ENCODE measurements at places on chromosomes 5 and 9.
A peak's percentile ranks its signal among the peaks of the same experiment; 100 is the strongest.

DNA sequence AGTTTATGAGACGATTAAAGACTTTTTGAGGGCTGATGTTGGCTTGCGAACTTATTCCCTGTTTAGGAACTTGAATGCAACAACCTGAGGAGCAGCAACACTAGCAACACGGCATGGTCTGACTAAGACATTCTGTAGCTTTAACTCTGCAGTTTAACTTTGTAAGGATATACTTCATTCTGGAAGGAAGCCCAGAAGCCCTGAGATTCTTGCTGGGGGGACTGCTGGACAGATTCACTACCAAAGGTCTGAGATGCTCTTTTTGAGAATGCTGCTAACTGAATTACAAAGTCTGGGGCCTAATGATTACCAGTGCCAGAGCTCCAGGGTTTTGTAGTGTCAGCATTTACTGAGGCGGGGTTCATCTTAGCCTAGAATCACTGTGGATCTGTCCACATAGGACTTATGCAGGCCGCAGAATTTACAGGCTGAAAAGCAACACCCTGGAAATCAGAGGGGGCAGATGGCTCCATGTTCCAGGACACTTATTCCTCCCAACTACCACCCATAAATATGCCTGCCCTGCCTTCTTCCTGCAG is 537.1 kb upstream of the CDH18 start:
- no peak for DNase-seq

GRCh38 chr5:173913686-173914321 is 25.7 kb downstream of the CPEB4 start:
- DNase-seq, result no peak

DNA sequence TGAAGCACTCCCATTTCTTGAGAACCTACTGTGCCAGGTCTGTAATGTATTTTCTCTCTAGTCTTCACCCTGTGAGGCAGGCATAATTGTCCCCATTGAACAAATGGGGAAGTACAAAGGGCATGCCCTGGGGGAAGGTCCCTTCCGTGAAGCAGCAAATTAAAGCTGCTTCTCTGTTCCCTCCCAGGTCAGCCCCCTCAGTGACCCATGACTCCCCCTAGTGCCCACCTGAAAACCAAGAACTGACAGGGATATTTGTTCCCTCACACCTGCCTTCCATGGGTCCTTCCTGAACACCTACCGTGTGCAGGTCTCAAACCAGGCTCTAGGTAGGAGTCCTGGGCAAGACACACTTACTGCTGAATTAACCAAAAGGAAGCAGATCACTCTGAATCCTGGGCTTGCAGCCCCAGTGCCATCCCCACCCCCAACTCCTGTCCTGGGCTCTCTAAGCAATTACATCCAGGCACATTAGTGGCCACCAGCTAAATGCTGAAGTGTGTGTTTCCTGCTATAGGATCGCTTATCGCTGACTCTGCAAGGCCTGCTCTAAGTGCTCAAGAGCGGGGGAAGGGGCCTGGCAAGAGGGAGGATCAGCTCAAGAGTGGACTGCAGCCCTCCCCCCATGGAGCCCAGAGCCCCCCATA is 254.8 kb downstream of the CDK5RAP2 start:
- DNase-seq, result no peak

- no peak for DNase-seq
These were observed 138.9 kb upstream of the RUSC2 start for GRCh38 chr9:35350827-35351549.

- DNase-seq, result no peak
These were observed 51.5 kb upstream of the ADAMTSL1 start for GRCh38 chr9:18422296-18423036.

GRCh38 chr9:79779901-79780300 is 208.1 kb downstream of the TLE4 start:
- no peak for DNase-seq

DNA sequence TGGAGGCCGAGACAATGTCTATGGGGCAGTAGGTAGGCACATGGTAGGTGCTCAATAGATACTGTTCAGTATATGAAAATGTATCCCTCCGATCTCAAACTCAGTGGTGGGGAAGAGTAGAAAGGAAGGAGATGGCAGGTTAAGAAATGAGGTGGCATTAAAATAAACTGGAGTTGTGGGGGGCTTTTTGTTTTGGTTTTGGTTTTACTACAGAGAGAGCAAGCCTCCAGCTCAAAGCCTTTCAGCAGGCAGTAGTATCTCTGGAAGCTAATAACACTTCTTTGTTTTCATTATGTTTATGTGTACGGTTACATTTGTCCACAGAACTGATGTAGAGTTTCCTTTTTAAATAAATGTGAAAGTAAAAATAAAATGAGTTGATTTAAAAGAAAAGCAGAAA is 8.6 kb downstream of the MFAP3 start:
- no peak for DNase-seq

- peak; percentile 46 for DNase-seq
These were observed 10.2 kb downstream of the C9orf50 start for GRCh38 chr9:129610473-129611306.

GRCh38 chr5:172908662-172909061 is 50.6 kb upstream of the RPL26L1 start:
- DNase-seq, result no peak

DNA sequence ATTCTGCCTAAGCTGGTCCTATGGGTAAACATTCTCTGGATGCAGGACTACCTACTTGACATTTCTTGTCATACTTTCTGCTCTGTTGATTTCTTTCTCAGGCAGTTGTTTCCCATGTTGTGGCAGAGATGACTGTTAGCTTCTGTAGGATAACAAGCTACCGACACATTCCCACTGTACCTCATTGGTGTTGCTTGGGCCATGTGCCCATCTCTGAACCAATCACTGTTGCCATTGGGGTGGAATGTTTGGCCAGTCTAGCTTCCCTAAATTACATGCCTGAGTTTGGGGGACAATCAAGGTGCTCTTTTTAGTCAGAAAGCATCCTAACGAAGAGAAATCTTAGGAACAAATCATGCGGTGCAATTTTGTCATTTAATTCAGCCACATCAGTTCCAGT is 212.0 kb downstream of the KDM4C start:
- DNase-seq, result no peak

DNA sequence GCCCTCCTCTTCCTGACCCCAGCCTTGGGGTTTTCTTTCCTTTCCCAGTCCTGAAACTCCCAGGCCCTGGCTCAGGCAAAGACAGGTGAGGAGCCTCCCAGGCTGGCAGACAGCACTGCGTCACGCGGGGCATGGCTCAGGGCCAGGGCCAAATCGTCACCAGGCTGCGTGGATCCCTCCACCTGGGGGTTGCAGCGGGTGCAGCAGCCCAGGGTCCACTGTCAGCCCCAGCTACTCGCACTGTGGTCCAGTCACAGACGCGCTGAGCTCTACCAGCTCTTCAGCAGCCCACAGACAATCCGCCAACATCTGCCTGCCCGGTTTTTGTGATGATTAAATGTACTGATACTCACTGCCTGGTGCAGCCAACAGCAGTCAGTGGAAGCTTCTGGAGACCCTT is 12.1 kb downstream of the FAM78A start:
- DNase-seq, result no peak

- DNase-seq, result no peak
These were observed 50.9 kb upstream of the EQTN start for GRCh38 chr9:27347889-27348288.

DNA sequence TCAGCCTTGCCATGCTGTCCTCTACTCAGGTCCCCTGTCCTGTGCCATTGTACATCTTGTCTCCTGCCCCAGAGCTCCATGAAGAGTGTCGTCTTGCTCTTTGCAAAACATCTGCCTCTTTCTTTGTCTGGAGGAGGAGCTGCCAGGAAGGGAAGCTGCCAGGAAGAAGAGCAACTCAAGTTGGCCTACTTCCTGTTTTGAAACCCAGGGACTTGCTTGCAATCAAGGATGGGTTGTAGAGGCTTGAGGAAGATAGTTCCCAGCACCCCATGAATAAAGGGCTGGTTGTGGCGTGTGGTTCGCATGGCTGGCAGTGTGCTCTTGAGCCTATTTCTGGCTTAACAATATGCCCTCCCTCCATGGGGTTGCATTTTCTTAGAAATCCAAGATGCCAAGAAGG is 53.0 kb upstream of the CPEB4 start:
- DNase-seq, result no peak

DNA sequence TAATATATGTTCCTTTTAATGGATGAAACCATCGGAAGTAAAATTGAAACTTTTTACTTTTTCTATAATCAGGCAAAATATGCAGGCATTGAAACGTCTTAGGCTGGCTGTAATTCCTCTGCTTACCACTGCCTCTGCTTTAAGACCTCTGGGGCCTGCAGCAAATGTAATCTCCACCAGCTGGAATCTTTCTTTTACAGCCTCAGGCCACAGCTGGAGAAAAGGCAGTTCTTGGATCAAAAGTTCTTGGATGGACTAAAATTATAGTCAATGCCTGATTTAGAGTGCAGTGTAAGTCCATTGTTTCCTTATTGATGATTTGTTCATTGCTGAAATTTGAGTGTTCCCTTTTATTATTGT is 396.7 kb downstream of the KCTD16 start:
- no peak for DNase-seq

DNA sequence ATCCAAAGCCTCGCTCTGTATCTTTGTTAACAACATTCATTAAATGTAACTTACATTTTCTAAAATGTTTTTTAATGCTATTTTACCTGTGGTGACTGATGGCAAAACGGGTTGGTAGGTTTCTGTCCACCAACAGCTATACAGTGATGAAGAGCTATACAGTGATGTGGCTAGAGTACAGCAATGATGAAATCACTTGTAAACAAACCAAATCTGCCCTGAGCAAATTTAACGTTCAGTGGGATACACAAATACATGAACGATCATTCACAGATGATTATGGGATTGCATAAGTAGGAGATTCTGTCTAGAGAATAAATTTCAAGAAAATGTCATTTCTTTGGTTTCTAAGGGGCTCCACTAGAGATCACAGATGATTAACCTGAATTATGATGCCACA is 132.7 kb downstream of the MPDZ start:
- no peak for DNase-seq

GRCh38 chr5:111584651-111585050 is 72.3 kb upstream of the STARD4 start:
- DNase-seq, result no peak

DNA sequence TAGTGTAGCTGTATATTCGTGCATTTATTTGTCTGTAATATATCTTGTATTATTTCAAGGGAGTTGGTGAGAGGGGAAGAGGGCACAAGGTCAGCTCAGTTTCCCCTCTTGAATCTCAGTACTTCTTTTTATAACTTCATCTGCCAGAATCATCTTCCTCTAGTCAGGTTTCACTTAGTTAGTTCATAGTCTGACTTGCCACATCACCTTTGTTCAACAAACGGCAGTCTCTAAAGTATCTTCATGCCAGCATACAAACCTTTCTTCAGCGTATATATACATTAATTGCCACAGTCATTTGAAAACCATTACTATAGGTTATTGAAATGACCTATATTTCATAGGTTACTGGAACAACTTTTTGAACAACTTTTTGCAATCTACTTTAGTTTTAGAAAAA is 1.6 kb downstream of the ECM2 start:
- DNase-seq, result no peak

DNA sequence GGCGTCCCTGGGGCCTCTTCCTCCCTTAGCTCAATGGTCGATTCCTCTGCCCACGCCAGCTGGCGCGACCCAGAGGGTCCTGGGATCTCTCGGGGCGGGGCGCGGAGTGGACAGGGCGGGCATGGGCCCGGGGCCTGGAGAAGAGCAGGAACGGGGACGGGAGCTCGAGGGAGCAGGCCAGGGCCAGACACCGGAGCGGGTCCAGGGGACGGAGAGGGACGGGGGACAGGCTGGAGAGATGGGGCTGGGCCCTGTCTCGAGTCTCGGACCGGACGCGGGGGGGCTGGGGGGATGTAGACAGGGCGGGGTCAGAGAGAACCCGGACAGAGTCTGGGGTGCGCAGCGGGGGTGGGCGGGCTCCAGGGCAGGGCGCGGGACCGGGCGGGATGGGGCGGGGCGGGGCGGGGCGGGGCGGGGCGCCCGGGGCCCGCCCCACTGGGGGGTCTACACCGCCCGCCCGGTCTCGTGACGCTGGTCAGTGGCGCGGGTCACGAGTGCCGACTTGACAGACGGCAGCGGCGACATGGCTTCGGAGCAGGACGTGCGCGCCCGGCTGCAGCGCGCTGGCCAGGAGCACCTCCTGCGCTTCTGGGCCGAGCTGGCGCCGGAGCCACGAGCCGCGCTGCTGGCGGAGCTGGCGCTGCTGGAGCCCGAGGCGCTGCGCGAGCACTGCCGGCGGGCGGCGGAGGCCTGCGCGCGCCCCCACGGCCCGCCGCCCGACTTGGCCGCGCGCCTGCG is at the start of gene UAP1L1:
Gene UAP1L1, plus strand, starts transcription at position 508 of the 738 bp plus-strand sequence. Its CDS starts 16 bp downstream, at position 524.
- no peak for DNase-seq

GRCh38 chr9:131396626-131397025 is 2.7 kb downstream of the PRRC2B start:
- DNase-seq, result no peak

DNA sequence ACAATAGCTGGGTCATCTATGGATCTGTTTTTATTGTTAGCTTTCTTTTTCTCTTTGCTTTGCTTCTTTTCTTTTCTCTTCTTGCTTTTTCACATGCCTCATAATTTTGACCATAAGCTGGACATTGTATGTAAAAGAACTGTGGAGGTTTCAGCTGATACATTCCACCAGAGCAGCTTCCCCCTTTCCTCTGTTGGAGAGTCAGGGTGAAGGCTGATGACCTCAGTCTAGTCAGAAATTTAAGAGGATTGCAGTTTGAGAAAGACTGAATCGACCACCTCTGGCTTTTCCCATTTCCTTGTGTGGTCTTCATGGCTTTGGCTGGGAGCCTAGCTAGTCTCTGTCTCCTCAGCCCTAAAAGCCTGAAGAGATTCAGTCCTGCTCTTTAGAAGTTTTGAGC is 42.0 kb downstream of the KCNIP1 start:
- no peak for DNase-seq

DNA sequence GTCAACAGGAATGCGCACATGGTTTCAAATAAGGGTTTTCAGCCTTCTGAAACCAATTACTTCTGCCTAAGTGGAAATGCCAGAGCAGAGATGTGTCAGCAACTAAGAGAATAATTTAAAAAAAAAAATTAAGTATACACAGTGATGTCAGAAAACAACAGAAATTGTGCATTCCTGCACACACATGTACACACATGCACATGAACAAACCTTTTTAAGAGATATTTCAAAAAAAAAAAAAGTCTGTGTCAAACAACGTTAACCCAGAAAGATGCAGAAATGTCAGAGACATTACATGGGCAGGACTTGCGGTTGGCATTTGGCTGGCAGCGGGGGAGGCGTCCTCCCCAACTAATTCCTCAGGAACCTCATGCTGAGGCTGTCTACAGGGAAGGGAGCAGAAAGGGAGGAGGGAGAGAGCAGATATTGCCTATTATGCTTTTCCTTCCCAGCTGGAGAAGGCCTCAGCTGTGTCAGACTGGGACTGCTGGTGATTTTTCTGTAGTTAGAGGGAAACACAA is 536.9 kb upstream of the WWC1 start:
- DNase-seq, result no peak

GRCh38 chr5:175889910-175890684 is 18.7 kb downstream of the CPLX2 start:
- DNase-seq, result no peak

DNA sequence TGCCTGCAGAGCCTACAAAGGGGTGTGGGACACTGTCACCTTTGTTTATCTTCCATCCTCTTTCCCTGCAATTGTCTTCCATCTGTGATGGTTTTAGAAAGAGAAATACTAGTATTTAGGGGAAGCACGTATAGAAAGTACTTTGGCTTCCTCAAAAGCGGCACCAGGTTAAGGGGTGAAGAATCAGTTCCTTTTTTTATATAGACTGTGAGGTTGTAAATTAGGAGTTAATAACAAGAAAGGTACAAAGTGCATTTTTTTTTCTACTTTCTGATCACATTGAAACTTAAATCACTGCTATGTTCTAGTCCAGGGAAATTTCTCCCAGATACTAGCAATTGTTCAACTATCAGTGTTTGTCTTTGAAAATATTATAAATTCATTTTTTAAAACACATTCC is 219.3 kb downstream of the CEMIP2 start:
- no peak for DNase-seq

GRCh38 chr5:131983244-131983771 is 28.1 kb downstream of the ACSL6 start:
- DNase-seq, result no peak

All from activated T-helper 1 cell treated with anti-CD3 and anti-CD28 coated beads, Interleukin-2, amount 50 U/mL, for 16 hours (primary cell).